ENCODE measurements at places on chromosomes 11 and 22.

- DNase-seq, result no peak
Observed at GRCh38 chr22:29623059-29623458, 19.6 kb downstream of the NF2 start.

GRCh38 chr22:25764270-25765015, 22.5 kb downstream of the MYO18B start:
- no peak for DNase-seq

- DNase-seq, result no peak
Observed at GRCh38 chr11:42255906-42256305, 796.5 kb upstream of the LRRC4C start.

- DNase-seq, result no peak
Observed at GRCh38 chr11:130999992-131000770, 83.9 kb upstream of the SNX19 start.

GRCh38 chr11:70836071-70836470, 416.3 kb downstream of the SHANK2 start:
- DNase-seq, result no peak

- no peak for DNase-seq
Observed at GRCh38 chr11:124784051-124784450, 16.2 kb downstream of the MSANTD2 start.

DNA sequence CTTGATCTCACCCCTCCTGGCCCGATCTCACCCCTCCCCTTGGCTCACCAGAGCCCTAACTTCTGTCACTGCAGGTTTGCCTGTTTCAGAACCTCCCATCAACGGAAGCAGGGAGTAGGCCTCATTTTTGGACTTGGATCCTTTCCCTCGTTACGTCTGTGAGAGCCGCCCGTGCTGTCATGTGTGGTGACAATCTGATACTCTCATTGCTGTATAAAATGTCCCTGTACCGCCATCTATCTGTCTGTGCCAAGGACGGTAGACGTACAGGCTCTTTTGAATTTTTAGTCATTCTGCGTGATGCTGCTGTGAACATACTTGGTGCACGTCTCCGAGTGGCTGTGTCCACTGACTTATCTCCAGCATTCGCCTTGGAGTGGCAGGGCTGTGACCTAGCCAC, 1163.1 kb downstream of the BRD1 start:
- DNase-seq, result no peak

DNA sequence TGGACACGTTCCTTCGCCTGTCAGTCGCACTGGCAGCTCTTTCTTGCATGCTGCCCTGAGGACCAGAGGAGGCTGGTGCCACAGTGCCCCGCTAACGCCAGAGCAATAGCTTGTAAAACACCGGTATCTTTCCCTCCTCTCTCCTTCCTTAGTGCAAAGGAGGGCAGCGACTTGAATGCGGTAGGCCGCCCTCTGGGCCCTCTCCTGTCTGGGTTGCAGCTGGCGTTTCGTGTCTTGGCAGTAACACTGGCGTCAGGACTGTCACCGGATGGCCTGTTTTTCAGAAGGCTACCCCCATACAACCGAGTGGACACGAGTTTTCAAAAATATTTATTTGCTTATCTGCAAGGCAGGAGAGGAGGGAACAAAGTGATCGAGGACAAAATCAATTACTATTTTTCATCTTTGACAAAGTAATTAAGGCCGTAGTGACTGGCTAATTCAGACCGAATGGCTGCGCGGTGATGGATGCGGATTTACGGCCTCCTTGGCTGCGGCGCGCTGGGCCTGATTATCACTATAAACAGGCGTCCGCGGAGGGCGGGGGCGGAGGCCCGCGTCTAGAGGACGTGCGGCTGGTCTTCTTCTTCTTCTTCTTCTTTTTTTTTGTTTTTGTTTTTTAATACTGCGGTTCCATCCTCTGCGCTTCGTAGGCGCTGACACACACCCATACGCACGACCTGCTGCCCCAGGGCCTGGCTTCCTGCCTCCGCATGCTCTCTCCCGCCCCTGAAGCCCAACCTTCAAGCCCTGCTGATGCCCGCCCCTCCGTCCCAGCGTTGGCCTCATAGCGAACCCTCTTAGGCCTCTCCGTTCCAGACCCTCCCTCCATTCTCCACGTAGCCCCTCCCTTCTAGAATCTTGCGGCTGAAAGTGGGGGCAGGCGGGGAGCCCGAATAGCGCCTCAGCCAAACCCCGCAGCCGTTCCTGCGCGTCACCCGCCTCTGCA, 2.9 kb upstream of the SLC6A5 start:
- DNase-seq, result no peak

GRCh38 chr11:134879341-134879740, 467.3 kb upstream of the B3GAT1 start:
- DNase-seq, result no peak

DNA sequence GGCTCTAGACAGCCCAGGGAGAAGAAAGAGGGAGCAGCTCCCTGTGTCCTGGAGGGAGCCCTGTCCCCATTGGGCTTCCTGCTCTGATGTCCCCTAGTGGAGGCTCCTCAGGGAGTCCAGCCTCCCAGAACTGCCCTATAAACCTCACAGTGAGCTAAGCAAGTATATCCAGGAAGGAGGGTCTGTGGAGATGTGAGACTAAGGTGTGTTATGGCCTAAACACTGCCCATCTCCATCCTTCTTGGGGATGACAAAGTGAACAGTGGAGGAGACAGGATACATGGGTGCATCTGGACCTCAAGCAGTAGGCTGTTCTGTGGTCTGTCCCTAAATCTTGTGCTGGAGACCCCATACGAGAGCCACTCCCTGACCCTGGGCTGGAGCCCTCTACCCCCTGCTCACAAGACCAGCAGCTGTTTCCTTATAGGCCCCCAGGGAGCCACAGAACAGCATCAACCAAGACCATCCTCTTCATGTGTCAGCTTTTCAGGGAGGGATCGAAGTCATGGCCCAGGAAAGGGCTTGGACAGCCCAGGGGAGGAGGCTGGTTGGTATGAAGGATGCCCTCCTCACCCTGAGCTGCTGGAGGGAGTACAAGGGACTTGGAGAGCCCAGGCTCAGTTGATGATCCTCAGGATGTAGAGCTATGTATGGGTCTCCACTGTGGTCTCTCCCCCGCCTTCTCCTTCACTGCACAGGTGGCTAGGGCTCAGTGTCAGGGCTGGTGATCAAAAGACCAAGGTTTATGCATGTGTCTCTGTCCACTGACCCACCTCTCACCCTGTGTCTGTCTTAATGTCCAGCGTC, 49.7 kb upstream of the TOP3B start:
- DNase-seq, result no peak

Data from stimulated activated CD8-positive, alpha-beta memory T cell treated with anti-CD3 and anti-CD28 coated beads, Interleukin-7, amount 100 ng/mL, for 1 hour (primary cell).